NCI-H2081 treated with DMSO at 0.1 percent for 48 hours (cell line): ENCODE measurements at places on chromosomes 16 and 17.

DNA sequence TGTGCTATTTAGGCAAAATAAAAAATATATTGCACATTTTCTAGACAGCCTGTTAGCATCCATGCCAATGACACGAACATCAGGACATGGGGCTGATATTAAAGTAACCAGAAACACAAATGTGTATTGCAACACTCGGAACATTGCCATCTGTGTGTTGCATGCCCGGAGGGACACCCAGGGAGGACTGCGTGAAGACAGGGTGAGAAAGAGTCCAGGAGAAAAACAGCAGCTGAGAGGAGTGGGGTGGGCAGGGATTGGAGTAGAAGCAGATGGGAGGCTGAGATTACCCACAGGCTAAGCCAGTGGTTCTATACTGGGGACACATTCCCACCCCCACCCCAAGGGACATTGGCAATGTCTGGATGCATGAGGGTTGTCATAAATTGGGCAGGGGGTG, 114.8 kb downstream of the GRIN2A start:
- no peak for DNase-seq

- no peak for DNase-seq
These were observed 23.7 kb upstream of the CDH1 start for GRCh38 chr16:68713361-68713760.

GRCh38 chr17:5580367-5580766, 3.9 kb downstream of the NLRP1 start:
- no peak for DNase-seq

GRCh38 chr16:49886554-49887094, 30.7 kb upstream of the ZNF423 start:
- no peak for DNase-seq

GRCh38 chr16:1281517-1281916, 25.6 kb downstream of the TPSD1 start:
- no peak for DNase-seq

DNA sequence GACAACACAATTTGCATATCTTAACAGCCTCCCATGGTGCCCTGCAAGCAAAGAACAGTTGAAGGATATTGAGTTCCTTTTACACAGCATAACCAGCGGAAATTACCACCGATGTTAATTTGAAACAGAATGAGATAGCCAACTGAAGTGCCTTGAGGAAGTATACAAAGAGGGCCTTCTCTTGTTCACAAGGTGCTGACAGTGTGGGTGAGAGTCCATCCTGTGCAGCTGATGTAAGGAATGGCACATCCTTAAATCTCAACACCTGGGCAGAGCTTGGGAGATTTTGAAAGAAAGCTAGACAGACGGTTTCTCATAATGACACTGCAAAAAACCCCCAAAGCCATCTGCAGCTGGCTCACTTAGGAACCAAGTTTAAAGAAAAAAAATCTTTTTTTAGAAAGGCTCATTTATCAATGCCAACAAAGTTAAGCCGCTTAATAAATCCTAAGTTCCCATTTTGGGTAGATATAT, 818.6 kb downstream of the KCNJ2 start:
- DNase-seq: no peak

- no peak for DNase-seq
These were observed 2.2 kb downstream of the PIP4K2B start for GRCh38 chr17:38797158-38797490.

DNA sequence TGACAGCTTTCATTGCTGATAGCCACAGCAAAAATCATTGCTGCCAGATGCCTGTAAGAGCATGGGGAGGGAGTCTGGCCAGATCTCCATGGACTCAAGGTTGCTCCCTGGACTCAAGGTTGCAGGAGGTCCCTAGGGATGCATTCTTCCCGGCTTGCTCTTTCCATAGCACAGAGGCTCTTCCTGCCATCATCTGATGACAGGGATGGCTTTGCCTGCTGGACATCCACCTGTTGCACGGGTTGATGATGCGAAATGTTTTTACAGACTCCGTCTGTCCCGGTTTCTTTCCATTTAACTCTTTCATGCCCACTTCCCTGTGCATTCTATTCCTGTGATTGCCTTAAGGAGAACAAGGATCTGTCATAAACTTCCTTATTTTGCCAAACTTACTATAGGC, 115.6 kb upstream of the HSBP1 start:
- DNase-seq: no peak

GRCh38 chr17:11305524-11305923, 64.5 kb downstream of the SHISA6 start:
- no peak for DNase-seq

- no peak for DNase-seq
These were observed 5.7 kb downstream of the CALB2 start for GRCh38 chr16:71364133-71364681.

DNA sequence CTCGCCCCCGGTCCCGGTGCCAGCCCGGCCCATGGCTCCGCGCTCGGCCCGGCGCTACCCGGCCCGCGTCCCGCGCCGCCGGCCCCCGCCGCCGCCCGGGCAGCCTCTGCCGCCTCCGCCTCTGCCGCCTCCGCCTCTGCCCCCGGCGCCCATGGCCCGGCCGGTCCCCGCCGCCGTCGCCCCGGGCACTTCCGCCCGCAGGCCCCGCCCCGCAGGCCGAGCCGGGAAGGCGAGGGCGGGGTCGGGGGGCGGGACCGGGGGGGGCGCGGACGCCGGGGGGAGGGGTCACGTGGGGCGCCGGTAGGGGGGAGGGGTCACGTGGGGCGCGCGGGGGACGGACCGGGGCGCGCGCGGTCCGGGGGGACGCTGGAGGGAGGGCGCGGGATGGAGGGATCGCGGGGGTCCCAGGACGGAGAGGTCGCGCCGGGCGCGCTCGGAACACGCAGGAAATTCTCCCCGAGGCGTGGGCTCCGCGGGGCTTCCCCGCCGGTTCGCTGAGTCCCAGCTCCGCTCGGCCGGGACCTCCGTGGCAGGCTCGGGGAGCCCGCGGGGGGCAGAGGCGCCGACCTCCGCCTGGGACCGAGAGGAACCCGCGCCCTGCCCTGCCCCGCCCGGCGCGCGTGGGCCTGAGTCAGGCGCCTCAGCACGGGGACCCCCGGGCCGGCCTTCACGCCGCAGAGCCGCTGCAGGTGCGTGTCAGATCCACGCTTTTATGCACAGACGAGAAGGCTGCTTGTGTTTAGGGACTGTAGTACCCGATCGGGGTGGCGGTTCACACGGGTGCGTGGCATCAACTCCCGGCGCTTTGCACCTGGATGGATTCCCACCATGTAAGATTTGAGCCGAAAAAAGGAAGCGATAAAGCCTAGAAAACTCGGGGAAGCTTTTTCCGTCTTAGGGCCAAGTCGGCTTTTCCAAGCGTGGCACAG, at the start of gene PGAP6:
PGAP6 (minus strand) TSS at position 190 of the 929 bp plus-strand sequence; CDS start at position 33, 157 bp downstream.
- no peak for DNase-seq

DNA sequence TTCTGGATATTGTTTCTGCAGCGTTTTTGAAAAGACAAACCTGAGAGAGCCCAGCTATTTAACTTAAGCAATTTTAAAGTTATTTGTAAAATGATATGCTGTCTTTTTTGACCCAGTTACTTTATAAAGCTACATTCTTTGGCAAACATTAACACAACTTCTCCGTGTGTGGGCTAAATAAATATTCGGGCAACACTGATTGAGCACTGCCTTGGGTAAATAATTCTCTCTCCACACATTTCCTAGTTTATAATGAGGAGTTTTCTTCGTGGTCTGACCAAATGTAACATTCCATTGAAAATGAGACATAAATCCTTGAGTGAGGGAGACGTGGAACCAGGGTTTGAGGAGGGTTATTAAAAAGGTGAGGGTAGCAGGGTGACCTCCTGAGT, 142.8 kb downstream of the WWOX start:
- no peak for DNase-seq

- DNase-seq: no peak
These were observed 1.5 kb upstream of the OVCA2 start for GRCh38 chr17:2040219-2040827.

DNA sequence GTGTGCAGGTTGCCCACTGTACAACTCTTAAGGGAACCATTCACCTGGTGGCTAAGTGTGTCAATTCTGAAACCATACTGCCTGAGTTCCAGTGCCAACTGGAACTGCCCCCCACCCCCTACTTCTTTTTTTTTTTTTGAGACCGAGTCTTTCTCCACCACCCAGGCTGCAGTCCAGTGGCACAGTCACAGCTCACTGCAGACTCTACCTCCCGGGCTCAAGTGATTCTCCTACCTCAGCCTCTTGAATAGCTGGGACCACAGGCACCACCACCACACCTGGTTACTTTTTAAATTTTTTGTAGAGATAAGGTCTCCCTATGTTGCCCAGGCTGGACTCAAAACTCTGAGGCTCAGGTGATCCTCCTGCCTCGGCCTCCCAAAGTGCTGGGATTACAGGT, 40.4 kb upstream of the DHX8 start:
- DNase-seq: no peak

DNA sequence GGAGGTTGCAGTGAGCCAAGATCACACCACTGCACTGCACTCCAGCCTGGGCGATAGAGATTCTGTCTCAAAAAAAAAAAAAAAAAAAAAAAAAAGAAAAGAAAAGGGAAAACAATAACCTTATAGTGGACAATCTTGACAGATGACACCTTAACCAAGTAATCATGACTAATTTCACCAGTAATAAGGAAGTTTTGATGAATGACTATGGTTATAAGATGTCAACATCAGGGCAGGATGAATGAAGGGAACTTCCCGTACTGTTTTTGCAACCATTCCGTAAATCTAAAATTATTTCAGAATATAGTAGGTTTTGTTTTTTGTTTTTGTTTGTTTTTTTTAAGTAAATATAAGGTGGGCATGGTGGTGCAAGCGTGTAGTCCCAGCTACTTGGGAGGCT, 23.0 kb downstream of the GSPT1 start:
- DNase-seq: no peak

DNA sequence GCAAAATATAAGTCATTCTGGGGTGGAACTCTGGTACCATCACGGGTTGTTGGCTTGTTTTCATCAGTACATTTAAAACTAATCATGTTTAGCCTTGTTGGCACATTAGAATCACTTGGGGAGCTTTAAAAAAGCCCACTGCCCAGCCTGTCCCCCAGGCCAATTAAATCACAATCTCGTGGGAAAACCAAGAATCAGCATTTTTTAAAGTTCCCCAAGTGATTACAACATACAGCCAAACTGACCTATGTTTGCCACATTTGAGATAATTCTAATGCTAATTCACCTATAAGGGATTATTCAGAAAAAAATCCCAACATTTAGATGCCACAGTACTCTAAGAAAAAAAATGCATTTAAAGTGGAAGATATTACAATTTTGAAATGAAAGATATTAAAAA, 8.4 kb upstream of the MSI2 start:
- DNase-seq: no peak

DNA sequence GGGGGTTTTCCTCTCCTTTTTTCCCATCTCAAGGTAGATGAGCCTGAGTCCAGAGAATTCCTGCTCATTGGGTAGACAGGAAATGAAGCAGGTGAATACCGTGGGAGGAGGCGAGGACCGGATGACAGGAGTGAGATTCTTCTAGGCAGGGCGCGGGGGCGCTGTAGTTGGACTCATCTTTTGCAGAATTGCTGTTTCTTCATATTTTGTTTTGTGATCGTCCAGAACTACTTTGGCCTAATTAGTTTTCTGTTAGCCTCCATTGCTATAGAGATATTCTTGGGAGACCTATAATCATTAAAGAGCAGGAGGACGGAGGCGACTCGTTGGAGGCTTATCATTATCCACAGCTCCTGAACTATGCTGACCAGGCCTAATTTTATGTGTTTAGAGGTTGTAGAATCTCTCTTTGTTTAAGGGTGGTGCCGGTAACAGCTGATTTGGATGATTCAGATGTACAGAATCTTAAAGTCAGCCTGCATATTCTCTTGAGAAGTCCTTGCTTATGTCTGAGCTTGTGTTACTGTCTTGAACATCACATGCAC, 650 bp downstream of the ATP6V0A1 start:
- no peak for DNase-seq

- DNase-seq: no peak
These were observed 132.6 kb downstream of the PITPNC1 start for GRCh38 chr17:67509390-67510287.

- DNase-seq: no peak
These were observed 84.4 kb downstream of the OR1D5 start for GRCh38 chr17:2978991-2979390.

DNA sequence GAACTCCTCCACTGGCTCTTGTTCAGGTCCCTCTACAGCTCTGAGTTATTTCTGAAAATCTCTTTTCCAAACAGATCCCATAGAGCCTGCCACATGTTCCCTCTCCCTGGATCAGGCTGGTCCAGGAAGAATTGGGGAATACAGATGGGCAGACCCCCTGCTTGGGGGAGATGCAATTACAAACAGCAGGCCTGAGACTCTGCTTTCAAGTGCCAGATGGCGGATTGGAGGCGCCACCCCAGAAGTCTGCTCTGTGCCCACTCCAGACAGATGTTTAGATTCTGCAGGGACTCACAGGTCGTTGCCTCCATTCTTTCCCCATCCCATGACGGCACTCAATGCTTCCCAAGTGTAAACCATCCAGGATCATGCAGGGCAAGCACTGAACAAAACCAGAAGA, 316.6 kb downstream of the SLC39A11 start:
- DNase-seq: no peak

GRCh38 chr16:89986600-89986999, 32.7 kb downstream of the DBNDD1 start:
- no peak for DNase-seq

- no peak for DNase-seq
These were observed 84.6 kb upstream of the PMFBP1 start for GRCh38 chr16:72256398-72257066.

DNA sequence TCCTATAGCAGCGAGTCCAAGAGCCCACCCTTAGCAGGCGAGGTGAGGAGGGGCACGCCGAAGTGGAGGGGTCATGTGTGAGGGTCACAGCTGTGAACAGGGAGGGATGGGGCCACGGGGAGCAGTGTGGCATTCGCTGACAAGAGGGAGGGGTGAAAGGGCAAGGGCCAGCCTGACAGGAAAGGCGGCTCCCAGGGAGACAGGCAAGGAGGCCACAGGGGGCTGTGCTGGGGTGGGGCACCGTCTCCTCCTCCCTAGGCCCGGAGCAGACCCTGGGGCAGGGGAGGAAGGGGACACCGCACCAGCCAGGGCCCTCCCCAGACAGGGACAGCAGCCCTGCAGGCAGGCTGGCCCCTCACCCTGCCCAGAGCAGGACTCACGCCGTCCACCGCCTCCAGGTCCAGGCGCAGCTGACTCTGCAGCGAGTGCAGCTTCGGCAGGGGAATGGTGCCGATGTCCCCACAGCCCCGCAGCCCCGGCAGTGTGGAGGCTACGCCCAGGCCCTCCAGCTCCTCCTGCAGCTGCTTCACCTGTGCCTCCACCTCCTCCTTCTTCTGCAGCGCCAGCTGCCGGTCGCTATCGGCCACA, 15.1 kb downstream of the GNPTG start:
- DNase-seq: no peak

GRCh38 chr16:76164970-76165558, 112.1 kb upstream of the CNTNAP4 start:
- DNase-seq: no peak

- DNase-seq: no peak
These were observed 47.8 kb downstream of the TNFRSF13B start for GRCh38 chr17:16923904-16924695.

GRCh38 chr17:40617678-40618240, 29.9 kb downstream of the SMARCE1 start:
- DNase-seq: no peak

DNA sequence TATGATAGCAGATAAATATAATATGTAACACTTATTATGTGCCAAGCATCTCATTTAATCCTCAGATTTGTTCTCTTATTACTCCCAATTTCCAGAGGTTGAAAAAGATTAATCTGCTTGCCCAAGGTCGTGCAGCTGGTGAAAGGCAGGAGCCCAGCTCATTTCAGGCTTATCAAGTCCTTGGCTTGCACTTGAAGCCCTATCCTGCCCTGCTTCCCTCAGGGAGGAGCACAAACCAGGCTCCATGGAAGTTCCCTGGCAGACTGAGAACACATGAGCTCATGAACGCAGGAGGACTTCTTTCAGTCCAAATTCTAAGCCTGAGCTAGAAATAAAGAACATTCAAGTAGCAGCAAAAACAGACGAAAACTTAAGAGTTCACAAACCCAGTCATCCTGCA, 74.8 kb downstream of the USP31 start:
- DNase-seq: no peak
